ENCODE measurements at places on chromosomes 2 and 18. TPM values are rescaled to one million over a fixed set of nuclear protein-coding genes. Genes with fewer than 3 reads are reported as not detected.

GDF7 gene
- 9.0 TPM for total RNA-seq

GRCh38 chr2:201483342-201483741 is 31.8 kb downstream of the STRADB start:
- no peak overlapping the region for H3K27ac ChIP-seq
- DNase-seq = no peak
- peaks cover 19% of the 10 kb centered on the region for H3K36me3 ChIP-seq
- H3K4me3 ChIP-seq = no peak overlapping the region
- peaks cover 2% of the 10 kb centered on the region for H3K27me3 ChIP-seq

FIGN gene
- 37.7 TPM for total RNA-seq

GRCh38 chr2:239383036-239383758 is 17.6 kb downstream of the HDAC4 start:
- H3K27me3 ChIP-seq = no peaks in the 10 kb centered on the region
- DNase-seq = no peak
- no peaks in the 10 kb centered on the region for H3K4me1 ChIP-seq
- no peak overlapping the region for H3K27ac ChIP-seq
- H3K4me3 ChIP-seq = no peak overlapping the region

DNA sequence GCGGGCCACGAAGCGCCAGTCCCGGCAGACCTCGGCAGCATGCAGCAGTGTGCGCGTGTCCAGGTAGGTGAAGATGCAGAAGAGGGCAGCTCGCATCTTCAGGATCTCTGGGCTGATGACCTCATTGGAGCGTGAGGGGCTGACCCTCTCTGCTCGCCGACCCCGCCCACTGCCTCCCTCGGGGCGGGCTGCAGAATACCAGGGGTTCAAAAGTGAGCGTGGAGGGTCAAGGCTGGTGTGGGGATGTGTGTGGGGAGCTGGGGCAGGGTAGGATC is 20.0 kb downstream of the FBXO41 start:
- no peak for DNase-seq
- peaks cover 30% of the 10 kb centered on the region for H3K27me3 ChIP-seq
- no peak overlapping the region for H3K27ac ChIP-seq

- H3K36me3 ChIP-seq = peaks cover 56% of the 10 kb centered on the region
- DNase-seq = no peak
- peaks cover 6% of the 10 kb centered on the region for H3K4me1 ChIP-seq
- no peak overlapping the region for H3K27ac ChIP-seq
Measured at GRCh38 chr2:667332-667999, 9.7 kb downstream of the TMEM18 start.

TTC39C gene
- 11.2 TPM for total RNA-seq

DNA sequence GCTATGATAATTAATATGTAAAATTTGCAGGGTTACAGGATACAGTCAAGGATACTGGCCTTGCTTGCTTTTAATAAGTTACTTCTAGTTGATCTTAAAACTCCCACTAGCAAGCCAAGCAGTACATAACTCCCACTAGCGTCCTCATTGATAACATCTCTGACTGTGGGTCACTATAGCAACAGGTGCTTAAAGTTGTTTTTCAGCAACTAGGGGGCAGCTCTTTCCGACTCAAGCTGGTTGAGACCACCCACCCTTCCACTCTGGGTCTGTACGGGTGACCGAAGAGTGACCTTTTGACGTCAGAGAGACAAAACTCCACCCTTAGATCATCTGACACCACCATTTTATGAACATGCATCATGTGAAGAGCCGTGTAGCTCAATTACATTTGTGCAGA is 208.6 kb downstream of the MYO1B start:
- no peaks in the 10 kb centered on the region for H3K27me3 ChIP-seq
- no peak overlapping the region for H3K27ac ChIP-seq
- H3K4me3 ChIP-seq = no peak overlapping the region
- no peaks in the 10 kb centered on the region for H3K36me3 ChIP-seq
- H3K4me1 ChIP-seq = no peaks in the 10 kb centered on the region

DSC1 gene
- not detected for total RNA-seq

NEU4 gene
- not detected for total RNA-seq

DNA sequence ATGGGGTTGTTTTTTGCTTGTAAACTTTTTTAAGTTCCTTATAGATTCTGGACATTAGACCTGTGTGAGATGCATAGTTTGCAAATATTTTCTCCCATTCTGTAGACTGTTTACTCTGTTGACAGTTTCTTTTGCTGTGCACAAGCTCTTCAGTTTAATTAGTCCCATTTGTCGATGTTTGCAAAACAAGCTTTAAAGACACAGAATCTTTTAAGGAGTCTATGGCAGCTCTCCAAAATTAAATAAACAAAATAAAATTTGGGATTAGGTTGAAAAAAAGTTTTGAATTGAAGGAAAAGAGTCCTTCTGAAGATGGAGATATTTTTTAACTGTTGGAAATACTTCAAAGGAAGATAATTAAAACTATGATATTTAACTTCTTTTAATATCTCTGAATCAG is 88.8 kb downstream of the MAP3K20 start:
- H3K27me3 ChIP-seq = no peaks in the 10 kb centered on the region
- H3K4me1 ChIP-seq = peaks cover 25% of the 10 kb centered on the region
- no peak overlapping the region for H3K27ac ChIP-seq
- H3K36me3 ChIP-seq = peaks cover 2% of the 10 kb centered on the region

- no peaks in the 10 kb centered on the region for H3K4me1 ChIP-seq
- no peak overlapping the region for H3K27ac ChIP-seq
- H3K4me3 ChIP-seq = no peak overlapping the region
- DNase-seq = no peak
Measured at GRCh38 chr2:192275632-192276031, 80.9 kb upstream of the TMEFF2 start.

TMEM37 gene
- 0.40 TPM for total RNA-seq

DNA sequence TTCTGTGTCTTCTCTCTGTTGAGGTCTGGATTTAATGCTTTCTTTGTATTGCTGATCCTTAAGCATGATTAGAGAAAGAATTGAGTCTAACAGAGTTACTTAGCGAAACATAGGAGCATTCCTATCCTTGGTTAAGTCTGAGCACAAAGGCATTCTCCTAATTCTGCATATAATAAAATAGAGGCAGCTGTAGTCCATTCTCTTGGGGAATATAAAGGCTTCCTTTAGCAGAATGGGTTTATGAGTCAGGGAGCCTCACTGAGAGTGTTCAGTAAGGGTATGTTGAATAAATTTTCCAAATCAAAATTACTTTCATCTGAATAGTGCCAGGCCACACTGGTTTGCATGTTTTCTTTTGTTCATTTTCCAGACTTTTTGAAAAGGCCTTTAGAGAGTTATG is 101.5 kb downstream of the GALNT1 start:
- H3K27ac ChIP-seq = no peak overlapping the region
- H3K36me3 ChIP-seq = peaks cover 66% of the 10 kb centered on the region
- no peak for DNase-seq
- H3K27me3 ChIP-seq = no peaks in the 10 kb centered on the region

- H3K27me3 ChIP-seq = no peaks in the 10 kb centered on the region
- H3K4me1 ChIP-seq = no peaks in the 10 kb centered on the region
- no peak overlapping the region for H3K27ac ChIP-seq
- H3K4me3 ChIP-seq = no peak overlapping the region
Measured at GRCh38 chr2:117537032-117537431, 277.5 kb upstream of the DDX18 start.

DNA sequence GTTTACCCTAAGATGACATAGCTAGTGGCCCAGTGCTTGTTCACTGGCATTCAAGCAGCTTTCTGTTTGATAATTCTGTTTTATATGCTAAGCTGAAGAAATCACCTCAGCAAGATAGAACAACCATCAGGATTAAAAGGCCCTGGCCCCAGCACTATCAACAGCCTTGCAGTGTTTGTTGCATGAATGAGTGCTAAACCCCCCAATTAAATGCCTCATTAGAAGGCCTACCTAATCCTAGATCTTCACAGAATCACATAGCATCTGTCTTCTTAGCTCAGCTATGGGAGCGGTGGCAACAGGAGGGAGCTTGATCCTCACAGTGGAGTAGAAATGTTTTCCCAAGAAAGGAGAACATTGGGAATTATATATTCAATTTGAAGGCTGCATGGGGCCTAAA is 194.1 kb upstream of the HNMT start:
- H3K4me1 ChIP-seq = no peaks in the 10 kb centered on the region
- DNase-seq = no peak
- H3K4me3 ChIP-seq = no peak overlapping the region
- H3K27me3 ChIP-seq = no peaks in the 10 kb centered on the region

DNA sequence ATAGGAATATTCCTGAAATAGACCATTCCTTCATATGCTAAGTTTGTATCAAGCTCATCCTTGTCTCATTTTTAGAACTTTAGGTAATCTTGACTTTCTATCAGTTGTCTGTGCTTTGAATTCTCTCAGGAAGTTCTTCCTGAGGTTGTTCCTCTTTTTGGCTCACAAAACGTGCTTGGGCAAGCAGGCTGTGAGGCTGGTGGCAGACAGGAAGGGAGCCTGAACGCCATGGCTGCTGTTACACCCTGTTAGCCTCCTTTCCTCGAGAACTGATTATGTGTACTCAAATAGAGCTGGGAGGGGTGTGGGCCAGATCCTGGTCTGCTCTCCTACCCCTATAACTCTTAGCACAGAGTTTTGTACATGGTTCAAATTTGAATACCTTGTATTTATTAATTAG is 136.4 kb upstream of the CELF4 start:
- no peak overlapping the region for H3K4me3 ChIP-seq
- H3K27me3 ChIP-seq = no peaks in the 10 kb centered on the region
- no peaks in the 10 kb centered on the region for H3K36me3 ChIP-seq
- DNase-seq = no peak
- no peaks in the 10 kb centered on the region for H3K4me1 ChIP-seq

DNA sequence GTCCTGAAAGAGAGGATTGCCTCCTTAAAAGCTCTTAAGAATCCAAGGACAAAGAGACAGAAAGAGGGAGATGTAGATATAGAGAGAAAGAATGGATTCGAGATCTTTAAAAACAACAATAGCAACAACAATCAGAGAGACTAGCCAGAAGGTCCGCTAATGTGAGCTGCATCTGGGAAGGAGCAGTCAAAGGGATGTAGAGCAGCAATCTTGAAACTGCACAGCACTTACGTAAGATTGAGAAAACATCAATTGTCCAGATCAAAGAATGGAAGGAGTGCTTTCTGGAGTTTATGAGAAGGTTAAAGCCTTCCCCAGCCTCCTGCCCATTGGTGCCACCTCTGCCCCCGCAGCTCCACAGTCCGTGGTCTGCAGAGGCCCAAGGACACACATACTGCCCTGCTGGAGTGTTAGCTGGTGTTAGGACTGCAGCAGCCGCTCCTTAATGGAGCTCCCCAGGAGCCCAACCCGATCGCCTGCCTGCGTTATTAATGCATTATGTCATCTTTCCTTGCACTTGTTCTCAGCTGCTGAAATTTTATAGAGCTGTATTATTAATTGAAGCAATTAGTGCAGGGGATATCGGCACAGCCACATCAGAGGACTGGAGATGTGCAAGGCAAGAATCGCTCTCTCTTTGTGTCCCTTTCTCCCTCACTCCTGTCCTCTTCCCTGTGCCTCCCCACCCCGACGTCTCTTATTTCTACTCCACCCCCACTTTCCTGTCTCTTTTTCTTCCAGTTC is 94.2 kb upstream of the STPG4 start:
- H3K36me3 ChIP-seq = peaks cover 2% of the 10 kb centered on the region
- H3K4me1 ChIP-seq = peaks cover 19% of the 10 kb centered on the region
- H3K27me3 ChIP-seq = no peaks in the 10 kb centered on the region
- DNase-seq = no peak
- no peak overlapping the region for H3K4me3 ChIP-seq

- DNase-seq = no peak
- H3K27ac ChIP-seq = peak overlapping the region; percentile 60
- no peaks in the 10 kb centered on the region for H3K36me3 ChIP-seq
- H3K4me1 ChIP-seq = peaks cover 16% of the 10 kb centered on the region
Measured at GRCh38 chr2:189534854-189535832, 45.4 kb downstream of the SLC40A1 start.

GRCh38 chr2:127996160-127996559 is 31.7 kb downstream of the SAP130 start:
- H3K27ac ChIP-seq = no peak overlapping the region
- no peaks in the 10 kb centered on the region for H3K27me3 ChIP-seq
- H3K4me1 ChIP-seq = no peaks in the 10 kb centered on the region
- peaks cover 46% of the 10 kb centered on the region for H3K36me3 ChIP-seq
- H3K4me3 ChIP-seq = no peak overlapping the region

DNA sequence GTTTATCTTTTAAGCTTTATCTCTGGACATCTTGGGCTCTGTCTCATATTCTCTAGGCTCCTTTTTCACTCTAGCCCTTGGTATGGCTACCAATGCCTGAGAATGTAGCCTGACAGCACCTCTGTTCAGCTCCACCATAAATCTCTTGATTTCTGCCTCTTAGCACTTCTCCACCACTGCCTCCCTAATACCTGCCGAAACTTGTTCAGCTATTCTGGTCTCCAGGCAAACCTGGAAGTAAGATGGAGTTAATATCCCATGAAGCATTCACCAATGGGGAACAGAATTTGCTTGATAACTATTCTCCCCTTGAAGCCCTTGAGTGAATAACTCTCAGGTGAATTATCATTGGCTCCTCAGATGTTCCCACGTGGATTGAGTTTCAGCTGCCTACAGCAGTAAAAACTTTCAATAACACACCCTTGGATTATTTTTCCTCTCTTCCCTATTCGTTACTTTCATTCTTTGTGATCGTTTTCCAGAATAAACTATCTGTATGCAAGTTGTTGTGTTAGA is 145.6 kb downstream of the EVA1A start:
- no peaks in the 10 kb centered on the region for H3K4me1 ChIP-seq
- no peaks in the 10 kb centered on the region for H3K36me3 ChIP-seq
- H3K27ac ChIP-seq = no peak overlapping the region
- no peak overlapping the region for H3K4me3 ChIP-seq
- DNase-seq = no peak

- DNase-seq = no peak
- H3K4me1 ChIP-seq = peaks cover 2% of the 10 kb centered on the region
- H3K36me3 ChIP-seq = no peaks in the 10 kb centered on the region
- H3K4me3 ChIP-seq = no peak overlapping the region
- H3K27me3 ChIP-seq = peaks cover 26% of the 10 kb centered on the region
Measured at GRCh38 chr2:173457366-173457765, 102.7 kb downstream of the CDCA7 start.

DNA sequence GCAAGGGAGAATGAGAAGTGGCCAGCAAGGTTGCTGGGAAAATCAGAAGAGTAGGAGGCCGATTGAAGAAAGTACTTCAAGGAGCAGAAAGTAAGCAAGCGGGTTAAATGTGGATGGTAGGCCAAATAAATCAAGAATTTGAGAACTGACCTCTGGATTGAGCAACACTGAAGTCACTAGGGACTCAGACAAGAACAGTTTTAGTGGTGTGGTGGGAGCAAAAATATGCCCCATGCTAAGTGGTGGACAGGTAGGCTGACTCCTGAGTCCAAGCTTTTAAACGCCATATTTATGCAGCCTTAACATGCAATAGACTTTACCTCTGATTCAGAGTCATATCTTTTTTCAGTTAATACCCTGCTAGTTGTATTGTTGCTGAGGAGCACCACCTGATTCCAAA is 4.5 kb downstream of the TRABD2A start:
- no peak overlapping the region for H3K27ac ChIP-seq
- DNase-seq = no peak
- H3K27me3 ChIP-seq = peaks cover 59% of the 10 kb centered on the region
- H3K36me3 ChIP-seq = no peaks in the 10 kb centered on the region
- no peak overlapping the region for H3K4me3 ChIP-seq

SPDYA gene
- 1.2 TPM for total RNA-seq
